ENCODE measurements at places on chromosomes 2 and 18.

GRCh38 chr2:55168221-55169154 lies 63.6 kb downstream of the CLHC1 start:
- peak; percentile 5 for DNase-seq

DNA sequence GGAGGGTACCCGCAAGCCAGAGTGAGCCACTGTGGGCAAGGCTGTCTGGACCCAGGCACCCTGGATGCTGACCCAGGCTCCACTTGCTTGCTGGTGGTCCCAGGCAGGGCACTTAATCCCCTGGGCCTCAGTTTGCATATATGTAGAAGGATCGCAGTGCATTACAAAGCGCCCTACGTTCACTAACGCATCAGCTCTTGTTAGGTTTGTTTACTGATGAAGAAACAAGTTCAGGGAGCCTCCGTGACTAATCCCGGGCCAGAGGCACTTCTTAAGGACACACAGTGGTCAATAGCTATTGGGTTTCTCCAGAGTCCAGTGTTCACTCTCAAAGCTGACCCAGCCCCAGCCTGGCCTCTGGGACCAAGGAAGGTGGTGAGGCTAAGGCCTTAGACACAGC lies 70.2 kb downstream of the LBH start:
- no peak for DNase-seq

GRCh38 chr2:120425014-120425413 lies 79.1 kb downstream of the INHBB start:
- no peak for DNase-seq

GRCh38 chr2:28096421-28096820 lies 205.9 kb downstream of the BABAM2 start:
- no peak for DNase-seq

DNA sequence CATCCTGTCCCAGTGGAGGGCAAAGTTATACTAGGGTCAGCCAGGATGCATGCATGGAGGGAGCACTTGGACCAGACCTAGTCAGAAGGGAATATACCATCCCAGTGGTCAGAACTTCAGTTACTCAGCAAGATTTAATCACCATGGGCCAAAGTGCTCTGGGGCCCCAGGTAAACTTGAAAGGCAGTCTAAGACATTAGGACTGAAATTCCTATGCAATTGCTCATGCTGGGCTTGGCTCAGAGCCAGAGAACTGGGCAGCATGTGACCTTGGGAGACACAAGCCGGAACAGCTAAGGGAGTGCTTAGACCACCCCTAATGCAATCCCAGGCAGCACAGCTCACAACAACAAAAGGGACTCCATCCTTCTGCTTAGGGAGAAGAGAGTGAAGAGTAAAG lies 401.3 kb downstream of the KCNJ3 start:
- no peak for DNase-seq

DNA sequence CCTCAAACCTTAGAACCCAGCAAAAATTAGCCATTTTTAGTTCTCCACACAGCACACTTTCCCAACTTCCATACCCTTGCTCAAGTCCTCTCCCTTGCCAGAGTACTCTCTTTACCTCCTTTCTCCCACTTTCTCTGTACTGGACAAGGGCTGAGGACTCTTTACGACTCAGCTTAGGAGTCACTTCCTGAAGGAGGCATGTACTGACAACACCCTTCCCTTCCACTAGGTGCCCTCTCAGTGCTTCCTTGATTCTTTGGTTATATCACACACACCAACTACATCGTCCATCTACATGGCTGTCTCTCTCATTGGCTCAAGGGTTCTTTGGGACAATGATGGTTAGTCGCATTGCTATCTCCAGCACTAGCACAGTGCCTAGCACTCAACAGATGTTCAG lies 5.2 kb upstream of the C18orf63 start:
- DNase-seq: no peak

DNA sequence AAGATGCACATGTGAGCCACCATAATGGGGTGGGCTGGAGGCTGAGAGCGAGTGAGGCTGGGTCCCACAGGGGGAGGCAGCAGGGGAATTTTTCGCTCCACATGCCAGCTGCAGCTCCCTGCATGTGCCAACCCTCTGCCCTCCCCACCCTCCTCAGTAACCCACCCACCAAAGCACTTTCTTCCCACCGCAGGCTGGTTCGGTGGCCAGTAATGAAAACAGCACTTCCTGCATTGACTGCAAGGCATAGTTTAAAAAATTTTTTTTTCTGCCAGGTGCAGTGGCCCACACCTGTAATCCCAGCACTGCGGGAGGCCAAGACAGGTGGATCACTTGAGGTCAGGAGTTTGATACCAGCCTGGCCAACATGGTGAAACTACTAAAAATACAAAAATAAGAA lies 147.5 kb upstream of the TTC39C start:
- no peak for DNase-seq

DNA sequence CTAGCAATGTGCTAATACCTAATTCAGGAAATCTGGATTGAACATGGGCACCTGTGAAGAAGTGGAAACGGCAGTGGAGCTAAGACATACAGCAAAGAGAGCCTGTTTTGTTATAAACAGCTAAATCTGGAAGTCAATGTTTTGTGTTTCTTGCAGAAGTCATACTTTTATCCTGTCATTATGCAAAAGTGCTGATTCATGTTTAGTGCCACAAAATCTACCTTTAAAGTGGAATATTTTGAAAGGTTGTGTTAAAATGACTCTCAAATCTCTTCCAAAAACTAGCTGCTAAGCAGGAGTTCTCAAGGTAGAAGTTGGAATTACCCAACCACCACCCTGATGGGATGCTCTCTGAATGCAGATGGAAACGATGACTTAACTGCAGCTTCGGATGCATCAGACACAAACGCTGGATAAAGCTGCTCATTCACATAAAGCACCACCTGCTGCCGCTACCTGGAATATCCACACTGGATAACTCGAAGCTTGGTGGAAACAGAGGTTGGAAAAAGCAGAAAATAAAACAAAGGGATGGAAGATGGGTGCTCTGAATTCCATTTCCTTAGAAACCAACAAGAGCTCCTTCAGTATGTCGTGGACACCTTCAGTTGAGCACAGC lies 132.6 kb upstream of the ZNF236 start:
- DNase-seq: no peak

DNA sequence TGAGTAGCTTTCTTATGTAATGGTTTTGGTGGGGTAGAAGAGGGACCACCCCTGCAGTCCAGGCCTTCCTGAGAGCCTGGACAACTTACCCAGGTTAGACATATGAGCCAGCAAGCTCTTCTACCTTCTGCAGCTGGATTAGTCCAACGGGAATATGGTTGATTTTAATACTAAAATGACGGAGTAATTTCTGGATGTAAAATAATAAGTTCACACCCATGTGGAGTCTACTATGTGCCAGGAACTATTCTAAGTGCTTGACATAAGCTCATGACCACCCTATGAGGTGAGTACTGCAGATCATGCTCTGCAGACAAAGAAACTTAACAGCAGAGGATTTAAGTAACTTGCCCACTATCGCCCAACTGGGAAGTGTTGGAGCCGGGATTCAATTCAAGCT lies 45.5 kb downstream of the DPP4 start:
- DNase-seq: no peak

DNA sequence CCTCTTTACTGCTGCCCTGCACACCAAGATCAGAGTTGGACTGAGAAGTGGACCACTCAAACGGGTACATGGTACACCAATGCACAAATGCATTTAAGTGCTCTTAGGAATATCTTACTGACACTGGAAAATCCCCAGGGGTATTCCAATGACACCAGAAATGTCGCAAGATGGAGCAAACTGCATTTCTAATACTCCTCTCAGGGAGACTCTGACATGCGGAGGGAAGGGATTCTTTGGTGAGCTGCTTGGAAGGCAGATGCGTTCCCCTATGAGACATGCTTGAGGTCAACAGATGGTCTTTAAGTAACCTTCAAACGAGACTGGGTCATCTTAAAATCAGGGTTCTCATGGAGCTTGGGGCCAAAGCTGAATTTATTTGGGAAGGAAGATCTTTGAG lies 521.8 kb upstream of the TCF4 start:
- DNase-seq: no peak

- no peak for DNase-seq
These were observed 319.4 kb upstream of the NCKAP5 start for GRCh38 chr2:133887676-133888040.

- no peak for DNase-seq
These were observed 52.7 kb downstream of the DTNB start for GRCh38 chr2:25620711-25621110.

DNA sequence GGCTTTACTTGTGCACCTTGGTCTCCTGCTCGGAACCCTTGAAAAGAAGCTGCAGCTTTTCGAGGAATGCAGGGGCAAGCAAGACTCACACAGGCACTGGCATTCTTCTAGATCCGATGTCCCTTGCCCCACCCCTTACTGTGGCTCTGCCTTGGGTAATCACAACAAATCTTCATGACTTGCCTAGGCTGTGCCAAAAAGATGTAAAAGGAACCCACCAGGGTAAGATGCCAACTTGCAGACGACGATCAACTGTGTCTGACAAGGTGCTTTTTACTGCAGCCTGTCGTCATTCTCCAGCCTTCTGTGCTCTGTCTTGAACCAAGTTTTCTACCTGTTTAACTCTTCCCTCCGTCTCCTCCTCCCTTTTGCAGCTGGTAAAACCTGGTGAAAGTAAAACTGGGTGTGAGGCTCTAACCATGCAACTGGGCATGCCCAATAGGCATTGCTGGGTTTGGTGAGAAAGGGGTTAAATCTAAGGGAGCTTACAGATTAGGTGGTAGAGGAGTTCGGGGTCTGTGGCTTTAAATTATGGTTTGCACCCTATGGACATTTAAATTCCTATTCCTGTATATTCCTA lies 909 bp upstream of the NRXN1 start:
- no peak for DNase-seq

All from stimulated activated CD4-positive, alpha-beta T cell treated with anti-CD3 and anti-CD28 coated beads, Interleukin-2, amount 100 ng/mL, for 4 hours (primary cell).